RKO (cell line): ENCODE measurements at places on chromosomes 1 and 21.

DNA sequence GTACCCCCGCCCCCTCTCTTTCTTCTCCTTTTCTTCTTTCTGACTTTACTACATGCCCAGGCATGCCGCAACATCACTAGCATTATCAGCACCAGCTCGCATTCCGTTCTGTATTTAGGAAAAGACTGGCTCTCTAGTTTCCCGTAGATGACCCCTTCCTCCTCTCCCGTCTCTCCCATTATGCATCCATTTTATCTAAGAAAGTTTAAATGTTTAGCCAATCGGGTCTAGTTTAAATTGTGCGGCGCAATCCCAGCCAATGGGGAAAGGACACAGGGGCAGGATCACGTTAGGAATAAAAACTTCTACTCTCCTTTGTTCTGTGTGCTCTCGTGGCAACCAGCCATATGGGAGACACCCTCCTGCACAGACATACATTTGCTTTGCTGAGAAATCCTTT lies 2.3 kb upstream of the KRTAP10-7 start:
- DNase-seq, result no peak

- DNase-seq, result peak; percentile 53
Measured at GRCh38 chr1:23838401-23838866, 13.2 kb upstream of the HMGCL start.

DNA sequence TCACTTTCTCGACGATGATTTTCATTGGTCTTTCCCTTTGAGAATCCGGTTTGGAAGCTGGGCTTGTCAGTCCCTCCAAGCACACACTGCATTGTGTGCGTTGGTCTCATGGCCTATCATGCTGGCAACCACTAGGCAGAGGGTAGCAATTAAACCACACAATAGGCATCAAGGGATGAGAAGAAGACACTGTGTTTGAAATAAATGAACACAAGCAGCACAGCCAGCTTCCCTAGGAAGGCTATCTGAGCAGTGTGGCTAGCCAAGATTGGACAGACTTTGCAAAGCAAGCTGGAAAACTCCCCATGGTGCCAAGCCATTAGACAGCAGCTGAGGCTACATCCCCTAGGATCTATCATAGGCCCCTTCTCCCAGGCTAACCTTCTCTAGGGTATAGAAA lies 288.7 kb downstream of the NUF2 start:
- DNase-seq, result no peak

GRCh38 chr1:38328278-38329035 lies 281.9 kb upstream of the POU3F1 start:
- DNase-seq, result no peak

DNA sequence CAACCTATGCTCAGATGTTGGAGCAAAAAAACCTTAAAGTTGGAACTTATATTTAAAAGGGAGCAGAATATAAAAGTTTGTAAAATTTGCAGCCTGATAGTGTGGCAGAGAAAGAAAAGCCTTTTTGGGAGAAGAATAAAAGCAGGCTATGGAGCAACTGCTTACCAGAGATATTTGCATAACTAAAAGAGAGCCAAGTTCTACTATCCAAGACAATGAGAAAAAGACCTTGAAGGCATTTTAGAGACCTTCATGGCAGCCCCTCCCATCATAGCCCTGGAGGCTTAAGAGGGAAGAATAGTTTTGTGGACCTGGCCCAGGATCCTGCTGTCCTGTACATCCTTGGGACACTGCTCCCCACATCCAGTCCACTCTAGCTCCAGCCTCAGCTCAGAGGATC lies 312.5 kb upstream of the ZRANB2 start:
- DNase-seq, result no peak

DNA sequence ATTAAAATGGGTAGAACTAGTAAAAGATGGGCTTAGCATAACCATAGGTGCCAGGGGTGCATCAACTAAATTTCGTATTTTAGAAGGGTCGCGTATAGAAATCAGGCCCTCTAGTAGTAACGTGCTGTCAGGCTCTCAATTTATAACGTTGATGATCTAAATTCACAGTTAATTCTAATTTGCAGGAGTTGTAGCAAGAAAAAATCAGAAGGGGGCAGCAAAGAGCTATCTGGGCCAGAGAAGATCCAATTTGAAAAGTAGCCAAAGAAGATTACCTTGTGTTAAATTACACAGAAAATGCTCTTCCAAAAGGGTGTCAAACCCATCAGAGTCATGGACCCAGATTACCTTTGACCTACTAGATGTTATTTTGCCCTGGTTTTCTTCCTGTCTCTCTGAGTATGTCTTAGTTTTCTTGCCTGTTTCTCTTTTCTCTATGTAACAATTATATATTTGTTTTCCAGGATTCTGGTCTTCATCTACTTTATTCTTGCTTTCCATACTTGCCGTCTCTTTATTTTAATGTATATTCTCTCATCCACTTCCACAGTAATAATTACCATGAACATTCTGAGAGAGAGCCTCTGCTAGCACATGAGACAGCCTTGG lies 1030.9 kb downstream of the AMY1C start:
- peak; percentile 58 for DNase-seq

DNA sequence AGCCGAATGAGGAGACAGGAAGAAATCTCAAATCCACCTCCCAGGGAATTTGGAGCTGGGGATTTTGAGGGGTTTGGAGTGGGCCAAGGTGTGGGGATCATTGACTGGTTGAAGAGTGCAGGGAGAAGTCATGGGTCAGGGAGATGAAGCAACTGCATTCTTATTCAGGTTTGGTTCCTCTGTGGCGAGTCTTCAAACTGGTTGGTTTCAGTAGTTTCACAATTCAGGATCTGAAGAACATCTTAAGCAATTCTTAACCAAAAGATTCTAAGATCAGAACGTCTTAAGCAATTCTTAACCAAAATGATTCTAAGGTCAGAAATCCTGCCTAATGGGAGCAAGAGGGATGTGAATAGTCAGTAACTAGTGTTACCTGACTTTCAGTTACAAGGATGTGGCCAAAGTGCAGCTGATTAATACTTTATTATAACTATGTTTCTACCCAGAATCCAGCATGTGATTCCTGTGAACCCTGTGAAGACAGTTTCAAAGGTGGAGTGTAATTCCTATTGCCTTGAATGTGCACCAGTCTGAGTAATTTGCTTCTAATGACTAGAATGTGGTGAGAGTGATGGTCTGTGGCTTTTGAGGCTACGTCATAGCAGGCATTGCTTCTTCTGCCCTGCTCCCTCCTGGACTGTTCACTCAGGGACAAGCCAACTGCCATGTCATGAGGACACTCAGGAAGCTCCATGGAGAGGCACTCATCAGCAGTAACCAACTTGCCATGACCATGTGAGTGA lies 61.2 kb downstream of the OLFML3 start:
- no peak for DNase-seq

DNA sequence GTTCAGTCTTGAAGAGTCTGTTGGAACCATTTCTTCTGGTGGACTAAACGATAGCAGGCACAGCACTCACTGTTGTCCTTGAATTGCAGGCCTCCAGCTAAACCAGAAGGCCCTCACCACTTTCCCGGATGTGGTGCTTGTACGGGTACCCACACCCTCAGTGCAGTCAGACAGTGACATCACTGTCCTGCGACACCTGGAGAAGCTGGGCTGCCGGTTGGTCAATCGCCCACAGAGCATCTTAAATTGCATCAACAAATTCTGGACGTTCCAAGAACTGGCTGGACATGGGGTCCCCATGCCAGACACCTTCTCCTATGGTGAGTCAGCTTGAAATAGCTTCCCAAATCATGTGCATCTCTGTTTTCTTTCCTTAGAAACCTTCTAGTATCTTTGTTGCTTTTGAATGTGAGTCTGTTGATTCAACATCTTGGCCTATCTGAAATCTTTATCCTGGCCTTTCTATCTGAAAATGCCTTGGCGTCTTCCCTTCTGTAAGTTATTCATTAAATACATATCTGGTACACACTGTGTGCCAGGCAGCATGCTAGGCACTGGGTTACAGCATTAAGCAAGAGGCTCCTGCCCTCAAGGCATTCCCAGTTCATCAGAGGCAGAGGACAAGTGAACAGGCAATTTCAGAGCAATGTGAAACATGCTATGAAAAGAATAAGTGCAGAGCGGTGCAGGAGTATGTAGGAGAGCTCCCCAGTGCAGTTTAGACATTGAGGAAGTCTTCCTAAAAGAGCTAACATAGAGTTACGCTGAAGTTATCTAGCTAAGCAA lies 18.9 kb downstream of the RIMKLA start:
- DNase-seq, result no peak

- DNase-seq, result no peak
Measured at GRCh38 chr1:17525996-17526686, 13.4 kb upstream of the ARHGEF10L start.

GRCh38 chr1:159895836-159896545 lies 4.0 kb downstream of the CFAP45 start:
- DNase-seq, result no peak

DNA sequence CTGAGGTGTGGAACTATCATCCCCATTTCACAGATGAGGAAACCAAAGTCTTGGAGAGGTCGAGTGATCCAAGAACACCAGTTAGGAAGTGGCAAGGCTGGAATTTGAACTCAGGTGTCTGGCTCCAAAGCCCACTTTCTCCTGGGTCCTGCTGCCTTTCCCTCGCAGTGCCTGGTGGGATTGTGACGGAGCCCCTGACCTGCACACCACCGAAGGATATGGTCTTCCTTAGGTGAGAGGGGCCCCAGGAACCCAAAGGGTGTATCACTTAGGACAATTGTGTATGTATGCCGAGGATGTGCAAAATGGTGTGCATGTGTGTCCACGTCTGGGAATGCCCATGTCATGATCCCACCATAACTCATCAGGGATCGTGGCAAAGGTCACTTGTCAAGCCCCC lies 392.7 kb downstream of the MATN1 start:
- DNase-seq, result no peak

DNA sequence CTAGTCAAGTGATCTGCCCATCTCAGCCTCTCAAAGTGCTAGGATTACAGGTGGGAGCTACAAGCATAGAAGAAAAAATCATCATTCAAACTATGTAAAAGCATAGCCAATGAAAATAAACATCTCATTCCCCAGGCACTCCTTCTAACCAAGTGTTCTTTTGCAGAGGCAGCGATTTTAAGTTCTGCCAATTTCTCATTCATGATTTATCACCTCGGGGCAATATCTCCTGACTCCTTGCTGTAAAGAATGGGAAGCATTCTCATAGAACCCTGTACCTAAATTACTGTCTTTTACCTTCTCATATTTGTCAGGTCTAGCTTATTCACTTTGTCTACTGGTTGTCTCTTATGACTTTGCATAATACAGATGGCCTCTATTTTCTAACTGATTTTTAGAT lies 32.5 kb upstream of the IVNS1ABP start:
- no peak for DNase-seq

- no peak for DNase-seq
Measured at GRCh38 chr1:50084389-50084788, 24.3 kb upstream of the ELAVL4 start.

DNA sequence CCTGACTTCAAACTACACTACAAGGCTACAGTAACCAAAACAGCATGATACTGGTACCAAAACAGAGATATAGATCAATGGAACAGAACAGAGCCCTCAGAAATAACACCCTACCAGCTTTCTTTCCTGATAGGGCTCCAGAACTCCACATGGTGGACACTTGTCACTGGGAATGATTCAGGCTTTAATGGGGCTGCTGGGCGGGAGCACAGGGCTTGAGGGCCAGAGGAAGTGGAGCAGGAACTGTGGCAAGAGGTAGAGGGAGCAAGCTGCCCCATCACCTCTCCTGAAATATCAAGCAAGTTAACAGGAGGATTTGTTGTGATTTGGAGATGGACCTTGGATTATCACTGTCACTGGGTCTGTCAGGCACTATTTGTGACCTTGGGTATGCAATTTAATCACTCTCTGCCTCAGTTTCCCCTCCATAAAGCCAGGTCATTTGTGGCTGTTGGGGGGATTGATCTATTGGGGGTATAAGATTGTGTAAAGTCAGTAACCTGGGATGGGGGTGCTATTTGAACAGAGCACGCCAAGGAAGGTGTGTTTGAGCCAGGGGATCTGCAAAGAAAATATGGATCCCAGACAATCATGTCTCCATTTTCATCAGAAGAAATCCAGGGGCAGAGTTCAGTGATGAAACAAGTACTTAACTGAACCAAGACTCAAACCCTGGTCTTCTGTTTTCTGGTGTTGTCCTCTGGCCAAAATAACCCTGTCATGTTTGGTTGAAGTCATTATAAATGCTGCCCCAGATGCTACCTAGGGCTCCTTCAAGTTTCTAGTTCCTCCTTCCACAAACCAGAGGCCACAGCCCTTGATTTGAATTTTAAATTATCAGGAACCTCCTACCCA lies 25.2 kb downstream of the ETS2 start:
- DNase-seq, result no peak

DNA sequence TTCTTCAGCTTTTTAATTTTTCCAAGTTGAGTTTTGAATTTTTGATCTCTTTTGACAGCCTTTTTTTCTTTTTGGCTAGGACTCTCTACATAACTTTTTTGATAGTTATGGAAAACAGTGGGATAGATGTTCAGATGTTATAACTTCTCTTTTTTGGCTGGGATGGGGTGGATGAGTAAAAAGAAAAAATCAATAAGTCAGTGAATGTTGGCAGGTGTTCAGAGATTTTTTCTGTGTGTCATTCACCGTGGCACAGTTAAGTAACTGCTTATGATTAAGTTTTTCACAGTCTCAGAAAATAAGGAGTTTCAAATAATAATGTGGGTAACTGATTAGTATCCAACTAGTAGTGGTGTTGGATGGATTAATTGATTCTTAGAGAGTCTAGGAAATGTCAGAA lies 24.0 kb downstream of the HS2ST1 start:
- DNase-seq, result peak; percentile 21

DNA sequence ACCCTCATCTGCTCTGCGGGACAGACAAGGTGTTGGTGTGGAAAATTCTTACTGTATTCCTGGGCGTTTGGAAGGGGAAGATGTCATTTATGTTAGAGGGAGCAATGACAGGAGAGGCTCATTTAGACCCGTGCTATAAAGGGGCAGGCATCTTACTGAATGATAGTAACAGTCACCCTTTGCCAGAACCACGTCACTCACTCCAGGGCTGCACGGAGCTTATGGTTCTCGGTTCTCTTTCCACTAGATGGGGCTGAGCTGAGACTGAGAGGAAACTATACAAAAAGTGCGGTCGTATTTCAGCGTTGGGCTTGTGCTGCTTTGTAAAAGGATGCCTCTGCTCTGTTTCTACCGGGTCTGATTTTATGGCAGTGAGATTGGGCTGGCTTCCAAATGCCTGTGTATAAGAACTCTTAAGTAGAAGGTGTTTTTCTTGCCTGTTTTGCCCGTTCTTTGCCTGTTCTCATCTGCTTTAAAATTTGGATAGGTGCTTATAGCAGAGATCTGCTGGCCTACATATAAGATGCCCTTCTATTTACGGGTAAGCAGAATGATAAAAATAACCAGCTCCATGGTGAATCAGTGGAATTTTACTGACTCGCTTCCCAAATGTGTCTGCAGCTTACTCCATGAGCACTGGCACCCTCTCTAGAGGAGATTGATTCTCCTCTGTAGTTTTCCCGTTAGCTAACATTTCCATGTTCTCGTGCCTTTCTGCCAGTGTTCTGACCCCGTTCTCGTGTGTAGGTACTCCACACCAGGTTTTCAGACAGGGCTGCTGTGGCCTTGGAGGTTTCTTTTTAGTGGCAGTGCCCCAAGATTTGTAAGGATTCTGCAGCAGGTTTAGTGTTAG lies 55.9 kb downstream of the MRPS6 start:
- DNase-seq, result peak; percentile 29

GRCh38 chr1:103250441-103250861 lies 142.1 kb upstream of the COL11A1 start:
- no peak for DNase-seq

GRCh38 chr1:184524248-184524647 lies 137.4 kb downstream of the C1orf21 start:
- DNase-seq, result no peak

- DNase-seq, result no peak
Measured at GRCh38 chr1:4178501-4179113, 278.5 kb upstream of the C1orf174 start.

- DNase-seq, result no peak
Measured at GRCh38 chr1:165524639-165525285, 19.0 kb upstream of the LRRC52 start.
